ENCODE measurements at places on chromosomes 16 and 17.

DNA sequence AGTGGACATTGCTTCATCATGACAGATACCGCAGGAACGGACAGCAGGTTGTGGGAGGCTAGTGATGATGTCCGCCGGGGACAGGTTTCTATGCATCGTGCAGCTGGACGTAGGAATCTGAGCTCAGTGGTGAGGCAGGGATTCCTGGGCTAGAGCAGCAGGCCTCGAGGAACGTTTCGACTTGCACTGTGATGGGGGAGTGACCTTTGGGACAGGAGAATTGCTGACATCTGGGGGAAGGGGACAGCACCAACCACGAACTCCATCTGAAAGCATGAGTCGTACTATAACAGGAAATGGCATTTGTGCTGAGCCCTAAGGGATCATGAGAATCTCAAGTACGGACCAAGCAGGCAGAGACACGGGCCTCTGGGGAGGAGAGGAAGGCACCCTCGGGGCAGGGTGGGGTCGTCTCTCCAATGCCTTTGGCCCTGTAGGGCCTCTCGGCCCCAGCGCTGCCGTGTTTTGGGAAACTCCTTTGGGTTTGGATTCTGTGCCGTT, 65.8 kb upstream of the ENDOV start:
- no peak for DNase-seq

DNA sequence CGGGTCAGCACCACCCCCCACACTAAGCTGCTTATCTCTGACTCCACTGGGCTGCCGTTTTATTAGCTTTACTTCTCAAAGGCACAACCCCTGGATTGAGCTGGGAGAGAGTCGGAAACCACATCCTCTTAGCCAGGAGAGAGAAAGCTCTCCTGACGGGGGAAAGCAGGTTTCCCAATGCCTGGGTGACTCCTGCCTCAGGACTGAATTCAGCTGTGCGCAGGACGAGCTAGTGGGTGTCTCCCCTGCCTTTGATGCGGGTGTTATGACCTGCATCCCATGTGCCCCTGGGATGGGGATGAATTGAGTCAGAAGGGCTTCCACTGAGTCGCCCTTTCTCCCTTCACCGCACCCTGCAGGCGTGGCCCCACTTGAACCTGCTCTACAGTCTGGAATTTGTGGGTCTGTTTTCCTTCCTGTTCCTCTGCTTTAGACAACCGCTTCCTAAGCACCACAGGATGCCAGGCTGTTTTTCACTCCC, 819.2 kb upstream of the EEF2KMT start:
- DNase-seq, result no peak

DNA sequence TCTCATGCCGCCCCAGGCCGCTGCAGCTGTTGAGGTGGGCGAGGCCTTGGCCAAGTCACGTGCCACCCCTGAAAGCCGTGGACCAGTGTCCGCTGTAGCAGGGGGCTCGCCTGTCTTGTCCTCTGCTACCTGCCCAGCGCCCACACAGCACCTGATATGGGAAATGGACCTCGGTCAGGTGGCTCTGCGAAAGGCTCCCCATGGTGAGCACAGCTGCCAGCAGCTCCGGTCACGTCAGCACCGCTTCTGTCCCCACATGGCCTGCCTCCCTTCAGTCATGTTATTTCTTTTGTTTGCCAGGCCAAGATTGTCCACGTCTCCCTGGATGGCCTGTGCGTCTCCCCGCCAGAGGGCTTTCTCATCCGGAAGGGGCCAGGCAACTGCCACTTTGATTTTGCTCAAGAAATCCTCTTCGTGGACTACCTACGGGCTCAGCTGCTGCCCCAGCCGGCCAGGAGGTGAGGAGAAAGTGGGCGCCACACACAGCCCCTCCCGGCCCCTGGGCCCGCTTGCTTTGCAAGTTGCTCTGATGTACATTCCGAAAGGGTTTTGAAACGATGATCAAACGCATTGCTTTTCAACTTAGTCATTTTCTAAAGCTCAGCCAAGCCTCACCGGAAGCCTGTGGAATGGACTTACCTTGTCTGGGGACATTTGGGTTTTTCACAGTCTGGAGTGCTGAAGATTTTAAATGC, 219.8 kb downstream of the KATNIP start:
- DNase-seq, result peak; percentile 74

DNA sequence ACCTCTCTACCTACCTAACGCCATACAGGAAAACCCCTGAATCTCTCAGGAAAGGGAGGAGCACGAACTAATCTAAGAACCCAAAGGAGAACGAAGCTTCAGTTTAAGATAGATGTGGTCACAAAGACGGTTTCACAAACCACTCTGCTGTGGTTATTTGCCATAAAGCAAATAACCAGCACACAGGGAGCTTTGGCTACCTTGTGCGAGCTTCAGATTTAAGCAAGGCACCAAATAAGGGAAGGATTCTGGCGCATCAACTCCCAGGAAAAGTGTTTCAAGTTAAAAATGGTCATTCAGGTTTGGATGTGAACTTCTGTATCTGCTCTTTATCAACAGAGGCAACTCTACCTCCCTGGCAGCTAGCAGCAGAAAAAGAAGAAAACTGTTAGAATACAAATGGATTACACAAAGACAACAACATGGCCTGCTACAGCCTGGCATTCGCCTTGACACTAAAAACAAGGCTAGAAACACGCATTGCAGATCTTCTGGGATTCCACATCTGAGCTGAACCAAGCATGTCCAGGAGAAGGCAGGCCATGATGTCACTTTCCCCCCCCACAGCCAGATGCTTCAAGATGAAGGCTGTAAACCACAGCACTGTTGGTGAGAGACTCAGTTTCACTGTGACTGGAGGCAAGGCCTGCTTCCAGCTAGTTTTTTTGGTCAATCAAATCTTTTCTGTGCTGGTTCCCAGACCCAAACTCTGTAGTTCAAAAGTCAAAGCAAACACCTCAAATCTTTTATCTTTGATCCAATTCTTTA, 43.6 kb downstream of the SMG6 start:
- no peak for DNase-seq

- no peak for DNase-seq
Measured at GRCh38 chr16:17755158-17755557, 284.4 kb upstream of the XYLT1 start.

DNA sequence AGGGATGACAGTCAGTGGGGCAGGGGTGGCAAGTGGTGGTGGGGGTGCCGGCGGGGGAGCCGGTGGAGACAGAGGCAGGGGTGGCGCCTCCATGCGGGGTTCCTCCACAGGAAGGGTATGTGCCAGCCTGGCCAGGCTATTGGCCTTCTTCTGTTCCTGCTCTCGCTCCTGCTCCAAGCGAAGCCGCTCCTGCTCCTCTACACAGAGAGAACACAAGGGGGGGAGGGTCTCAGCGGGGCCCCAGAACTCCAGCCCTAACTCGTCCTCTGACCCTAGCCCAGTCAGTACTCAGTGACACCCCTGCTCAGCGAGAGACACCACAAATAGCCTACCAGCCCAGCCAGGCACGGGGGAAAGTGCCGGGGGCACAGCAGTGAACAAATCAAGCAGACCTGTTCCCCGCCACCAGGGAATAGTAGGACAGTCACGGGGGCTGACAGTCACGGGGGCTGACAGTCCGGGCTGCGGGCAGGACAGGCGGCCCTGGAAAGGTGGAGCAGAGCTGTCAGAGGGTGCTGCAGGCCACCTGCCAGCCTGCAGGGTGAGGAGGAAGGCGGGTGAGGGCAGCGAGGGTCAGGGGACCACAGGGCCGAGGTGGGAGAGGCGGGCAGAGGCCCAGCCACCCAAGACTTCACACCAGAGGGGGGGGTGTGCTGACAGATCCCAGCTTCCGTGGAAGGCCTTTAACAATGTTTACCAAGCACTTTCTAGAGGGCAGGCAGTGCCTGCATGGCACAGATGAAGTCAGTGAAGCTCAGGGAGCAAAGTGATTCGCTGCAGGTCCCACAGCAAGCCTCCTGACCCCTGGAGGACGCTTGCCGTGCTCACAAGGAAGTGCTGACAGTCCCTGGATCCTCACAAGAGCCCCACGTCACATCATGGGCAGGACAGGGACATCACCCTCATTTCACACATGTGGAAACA, 5.3 kb downstream of the MNT start:
- DNase-seq, result peak; percentile 5

DNA sequence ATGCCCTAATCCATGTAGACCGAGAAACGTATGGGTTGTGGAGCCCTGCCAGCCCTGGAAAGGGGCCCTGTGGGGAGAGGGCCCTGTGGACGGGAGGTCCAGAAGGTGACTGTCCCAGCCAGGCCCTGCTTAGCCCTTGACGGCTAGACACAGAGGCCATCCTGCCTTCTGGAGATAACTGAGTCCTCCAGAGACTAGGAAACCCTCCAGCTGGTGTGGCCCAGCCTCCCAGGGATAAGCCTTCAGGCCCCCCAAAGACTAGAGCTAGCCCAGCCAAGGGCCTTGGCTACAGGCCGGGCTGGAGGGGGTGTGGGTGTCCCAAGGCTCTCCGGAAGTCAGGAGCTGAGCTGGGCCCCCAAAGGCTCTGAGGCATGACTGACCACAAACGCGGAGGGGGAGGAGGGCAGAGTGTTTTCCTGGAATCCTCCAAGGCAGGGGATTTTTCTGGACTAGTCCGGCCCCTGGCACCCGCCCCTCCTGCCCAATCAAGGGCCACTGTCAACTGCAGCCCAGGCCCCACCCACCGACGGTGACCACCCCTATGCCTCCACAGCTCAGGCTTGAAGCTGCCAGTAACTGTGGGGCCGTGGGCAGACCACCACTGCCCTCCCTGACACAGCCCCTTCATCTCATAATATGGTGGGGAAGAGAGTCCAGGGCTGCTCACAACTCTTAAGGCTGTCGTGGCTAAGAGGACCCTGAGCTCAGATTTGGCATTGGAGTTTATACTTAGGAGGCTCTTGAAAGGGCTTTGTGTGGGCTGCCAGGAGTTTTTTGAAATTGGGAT, 885 bp upstream of the VASN start:
- peak; percentile 93 for DNase-seq

DNA sequence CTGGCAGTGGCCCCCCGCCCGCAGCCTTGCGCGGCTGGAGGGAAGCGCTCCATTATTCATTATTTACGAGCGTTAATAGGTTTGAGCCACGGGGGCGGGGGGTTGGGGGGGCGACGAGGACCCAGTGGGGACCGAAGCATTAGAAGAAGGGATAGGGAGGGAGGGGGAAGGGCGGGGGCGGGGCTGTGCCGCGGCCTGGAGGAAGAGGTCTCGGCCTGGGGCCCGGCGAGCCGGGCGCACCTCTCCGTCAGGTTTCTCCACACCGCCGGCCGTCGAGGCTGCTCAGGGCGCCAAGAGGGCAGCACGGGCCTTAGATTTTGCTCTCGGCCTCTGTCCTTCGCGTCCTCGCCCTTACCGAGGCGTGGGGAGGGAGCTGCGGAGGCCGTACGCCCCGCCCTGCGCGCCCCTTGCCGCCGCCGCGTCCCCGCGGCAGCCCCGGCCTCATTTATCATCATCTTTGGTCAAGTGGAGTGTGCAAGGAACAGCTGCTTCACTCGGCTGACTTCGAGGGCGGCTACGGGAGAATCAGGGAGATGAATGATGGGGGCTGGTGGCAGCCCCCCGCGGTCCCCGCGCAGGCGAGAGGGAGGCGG, 54.2 kb downstream of the SREBF1 start:
- DNase-seq, result peak; percentile 61

DNA sequence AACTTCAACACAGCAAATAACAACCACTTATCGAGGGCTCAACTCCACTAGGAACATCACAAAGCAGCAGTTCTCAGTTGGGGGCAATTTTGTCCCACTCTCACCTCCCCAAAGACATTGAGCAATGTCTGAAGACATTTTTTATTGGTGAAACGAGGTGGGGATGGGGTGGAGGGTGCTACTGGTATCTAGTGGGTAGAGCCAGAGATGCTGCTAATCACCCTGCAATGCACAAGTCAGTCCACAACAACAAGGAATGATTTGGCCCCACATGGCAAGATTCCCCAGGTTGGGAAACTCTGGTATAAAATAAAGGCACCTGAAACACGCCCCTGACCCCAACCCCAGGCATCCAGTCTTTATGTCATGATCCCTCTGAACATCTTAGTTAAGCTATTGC, 33.3 kb downstream of the TLE7 start:
- DNase-seq, result no peak

DNA sequence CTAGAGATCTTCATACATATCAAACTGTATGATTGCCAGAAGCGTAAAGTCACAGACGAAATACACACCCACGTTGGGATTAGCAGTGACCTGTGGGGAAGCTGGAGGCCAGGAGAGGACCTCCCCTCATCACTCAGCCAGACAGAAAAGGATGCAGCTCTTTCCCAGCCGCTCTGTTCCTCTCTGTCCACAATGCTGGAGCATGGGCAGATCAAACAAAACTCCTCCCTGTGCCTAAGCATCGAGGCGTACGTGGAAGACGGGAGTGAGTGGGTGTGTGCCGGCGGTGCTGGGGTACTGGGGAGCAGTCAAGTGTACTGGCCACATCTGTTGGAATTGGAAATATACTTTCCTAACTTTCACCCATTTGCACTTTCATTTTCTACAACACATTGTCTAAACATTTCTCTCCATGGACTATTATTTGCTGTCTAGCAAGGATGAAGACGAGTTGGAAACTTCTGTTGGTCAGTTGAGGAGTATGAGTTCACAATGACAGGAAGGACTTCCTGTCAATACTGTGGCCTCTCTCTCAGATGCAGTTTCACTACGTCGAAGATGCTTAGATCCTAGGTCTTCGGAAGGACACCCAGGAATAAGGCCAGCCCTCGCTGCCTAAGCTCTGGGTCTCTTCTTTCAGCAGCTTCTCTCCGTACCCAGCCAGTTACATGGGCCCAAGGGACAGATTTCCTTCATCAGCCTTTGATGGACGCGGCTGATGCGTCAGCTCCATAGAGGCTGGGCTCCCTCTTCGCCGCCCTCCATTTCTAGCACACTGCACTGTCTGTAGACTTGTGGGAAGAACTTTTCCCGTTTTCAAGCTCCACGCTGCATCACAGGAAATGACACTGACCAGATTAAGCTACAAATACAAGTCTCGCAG, 30.6 kb upstream of the ENDOV start:
- no peak for DNase-seq

DNA sequence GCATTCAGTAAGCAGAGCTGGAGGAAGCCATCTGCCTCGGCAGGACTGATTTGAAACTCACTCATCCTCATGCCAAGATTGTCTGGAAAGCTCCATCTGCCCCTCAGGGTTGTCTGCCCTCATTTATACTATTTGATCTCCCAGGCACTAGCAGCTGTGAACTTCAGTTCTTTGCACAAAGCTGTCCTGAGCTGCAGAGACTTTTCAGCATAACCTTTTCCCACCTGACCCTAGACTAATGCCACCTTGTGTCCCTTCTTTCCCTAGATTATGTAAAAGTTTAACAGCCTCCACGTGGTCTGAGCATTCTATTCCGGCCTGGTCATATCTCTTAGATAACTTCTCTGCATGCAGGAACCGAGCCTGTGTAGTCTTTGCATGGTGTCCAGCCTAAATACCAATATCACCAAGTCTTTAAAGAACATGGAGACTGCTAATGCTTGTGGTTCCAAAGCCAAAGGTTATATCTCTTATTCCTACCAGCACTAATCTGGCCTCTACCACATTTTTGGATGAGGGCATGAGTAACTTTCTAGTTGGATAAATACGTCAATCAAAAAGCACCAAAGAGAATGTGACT, 29.1 kb downstream of the STAT5A start:
- DNase-seq, result no peak

GRCh38 chr16:50427107-50427506, 58.3 kb upstream of the BRD7 start:
- DNase-seq, result no peak

GRCh38 chr16:75306099-75306762, 54.8 kb upstream of the BCAR1 start:
- no peak for DNase-seq

Data from thyroid gland (tissue), 4 donors.